Naive thymus-derived CD8-positive, alpha-beta T cell (primary cell): ENCODE measurements at places on chromosomes 7 and 10. TPM values are rescaled to one million over a fixed set of nuclear protein-coding genes. Genes with fewer than 3 reads are reported as not detected.

- no peak for DNase-seq
Observed at GRCh38 chr7:55150709-55151451, 132.1 kb downstream of the EGFR start.

DNA sequence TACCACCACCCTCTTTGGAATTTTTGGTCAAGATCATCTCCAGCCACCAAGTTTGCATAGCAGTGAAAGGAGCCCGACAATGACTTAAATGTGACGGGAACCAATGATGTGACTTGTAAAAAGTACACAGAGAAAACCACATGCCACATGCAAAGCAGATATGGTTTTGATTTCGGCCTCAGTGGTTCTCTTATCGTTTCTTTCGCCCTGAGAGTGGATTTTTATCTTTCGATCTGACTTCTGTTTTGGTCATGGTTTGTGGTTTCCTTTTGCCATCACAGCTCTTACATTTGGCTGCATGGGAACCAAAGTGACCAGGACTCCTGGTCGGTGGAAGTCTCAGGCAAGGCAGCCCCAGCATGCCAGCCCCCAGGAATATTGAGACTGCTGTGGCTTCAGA is 31.5 kb downstream of the TCF7L2 start:
- peak; percentile 9 for DNase-seq

The CFAP46 gene
- polyA plus RNA-seq = not detected

The TMEM26 gene
- not detected for polyA plus RNA-seq
